ENCODE measurements at places on chromosomes 3 and 15.

GRCh38 chr3:99633887-99634558 is 4.4 kb upstream of the COL8A1 start:
- no peak for DNase-seq
- no peak overlapping the region for H3K27ac ChIP-seq
- H3K27me3 ChIP-seq = no peaks in the 10 kb centered on the region
- no peaks in the 10 kb centered on the region for H3K36me3 ChIP-seq
- H3K4me3 ChIP-seq = no peak overlapping the region

GRCh38 chr3:182979103-182979673 is 1.1 kb downstream of the DCUN1D1 start:
- no peaks in the 10 kb centered on the region for H3K27me3 ChIP-seq
- no peaks in the 10 kb centered on the region for H3K36me3 ChIP-seq
- no peak for DNase-seq
- peak overlapping the region; percentile 75 for H3K4me3 ChIP-seq
- peak overlapping the region; percentile 74 for H3K27ac ChIP-seq

DNA sequence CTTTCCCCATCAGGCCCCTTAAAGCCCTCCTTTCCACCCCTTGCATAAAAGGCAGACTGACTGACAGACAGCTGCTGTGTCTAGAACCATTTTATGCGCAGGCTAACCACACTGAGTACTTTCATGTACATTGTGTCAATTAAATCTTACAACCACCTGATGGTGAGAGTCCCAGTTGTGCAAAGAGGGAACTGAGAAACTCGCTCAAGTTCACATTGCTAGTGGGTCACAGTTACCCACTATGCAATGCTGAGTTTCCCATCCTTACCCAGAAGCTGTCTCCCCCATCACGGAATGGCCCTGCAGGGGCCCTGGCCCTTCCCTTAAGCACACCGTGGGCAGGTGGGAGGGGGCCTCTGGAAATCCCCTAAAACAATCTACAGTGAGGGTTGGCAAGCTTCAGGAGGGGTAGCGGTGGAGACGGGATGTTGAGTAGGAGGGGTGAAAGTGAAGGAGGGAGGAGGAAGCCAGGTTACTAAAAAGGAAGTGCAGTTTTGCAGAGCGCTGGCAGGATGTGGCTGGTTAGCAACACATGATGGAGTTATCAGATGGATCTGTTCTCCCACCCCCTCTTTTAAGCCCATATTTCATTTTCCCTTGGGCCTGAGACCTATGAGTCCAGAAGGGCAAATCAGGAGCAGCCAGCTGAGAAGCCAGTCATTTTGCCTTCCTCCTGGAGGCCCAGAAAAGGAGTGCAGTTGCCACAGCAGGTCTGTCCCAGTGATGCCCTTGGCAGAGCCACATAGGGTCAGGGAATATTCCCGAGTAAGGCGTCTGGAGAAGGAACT is 30.0 kb downstream of the STARD5 start:
- no peaks in the 10 kb centered on the region for H3K36me3 ChIP-seq
- H3K4me1 ChIP-seq = peaks cover 64% of the 10 kb centered on the region
- H3K4me3 ChIP-seq = peak overlapping the region; percentile 74
- peak; percentile 89 for DNase-seq
- peak overlapping the region; percentile 87 for H3K27ac ChIP-seq
- H3K27me3 ChIP-seq = no peaks in the 10 kb centered on the region

DNA sequence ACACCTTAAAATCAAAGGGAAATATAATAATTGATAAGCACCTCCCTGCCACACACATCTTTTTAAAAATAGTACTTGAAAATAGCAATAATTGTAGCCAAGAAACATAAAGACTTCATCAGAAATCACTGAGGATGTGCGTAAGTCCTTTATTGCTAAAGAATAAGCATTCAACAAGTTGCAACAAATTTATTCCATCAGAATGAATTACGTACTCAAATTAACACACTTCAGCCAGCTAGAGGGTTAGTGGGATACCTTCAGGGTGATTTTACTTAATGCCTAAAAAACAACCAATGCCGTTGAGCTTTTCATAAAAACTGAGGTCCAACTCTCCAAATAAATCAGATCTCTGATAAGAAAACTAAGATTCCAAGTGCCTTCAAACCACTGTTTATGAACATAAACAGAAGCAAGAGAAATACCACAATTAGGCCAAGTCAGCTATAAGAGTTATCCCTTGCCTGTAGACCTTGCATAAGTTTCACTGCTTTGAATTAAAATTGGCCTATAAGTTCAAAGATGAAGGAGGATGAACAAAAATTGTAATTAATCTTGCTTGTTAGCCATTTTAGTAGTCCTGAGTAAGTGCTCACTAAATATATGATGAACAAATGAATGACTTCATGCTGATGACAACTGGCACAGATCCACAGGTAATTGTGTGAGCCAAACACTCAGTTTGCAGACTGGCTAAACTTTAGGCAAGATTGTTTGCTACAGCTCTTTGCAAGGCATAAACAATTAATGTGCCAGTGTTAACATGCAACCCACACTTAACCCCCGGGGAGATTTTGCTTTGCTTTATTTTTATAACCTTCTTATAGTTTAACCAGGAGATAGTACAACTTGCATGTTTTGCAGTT is 375.1 kb upstream of the THBS1 start:
- no peaks in the 10 kb centered on the region for H3K4me1 ChIP-seq
- no peaks in the 10 kb centered on the region for H3K36me3 ChIP-seq
- DNase-seq = no peak
- H3K27ac ChIP-seq = no peak overlapping the region

DNA sequence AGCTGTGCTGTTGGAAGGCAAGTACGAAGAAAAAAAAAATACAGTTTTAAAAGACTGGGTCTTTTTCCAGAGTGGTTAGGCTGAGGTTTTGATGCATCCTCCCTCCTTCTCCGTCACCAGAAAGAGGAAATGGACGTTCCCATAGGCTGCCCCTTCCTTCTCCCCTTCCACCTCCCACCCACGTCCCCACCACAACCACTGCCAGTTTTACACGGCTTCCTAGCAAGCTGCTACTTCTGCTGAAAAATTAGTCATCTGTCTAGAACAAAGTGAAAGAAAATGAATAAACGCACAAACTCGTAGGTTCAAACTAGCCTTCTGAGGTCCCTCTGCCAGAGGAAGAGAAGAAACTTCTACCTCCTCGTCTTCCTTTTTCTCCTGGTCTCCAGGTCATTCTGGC is 71.6 kb upstream of the RPL35A start:
- H3K27me3 ChIP-seq = no peaks in the 10 kb centered on the region
- H3K27ac ChIP-seq = no peak overlapping the region
- H3K36me3 ChIP-seq = peaks cover 11% of the 10 kb centered on the region
- no peak overlapping the region for H3K4me3 ChIP-seq
- peak; percentile 75 for DNase-seq
